Hepatocyte (in vitro differentiated cells): ENCODE measurements at places on chromosomes 11 and 22. TPM values are rescaled to one million over a fixed set of nuclear protein-coding genes. Genes with fewer than 3 reads are reported as not detected.
A peak's percentile ranks its signal among the peaks of the same experiment; 100 is the strongest.

GRCh38 chr11:12043221-12043620 lies 34.8 kb upstream of the DKK3 start:
- H3K27me3 ChIP-seq, result no peaks in the 10 kb centered on the region
- DNase-seq, result no peak
- H3K27ac ChIP-seq, result peak overlapping the region; percentile 83
- peaks cover 9% of the 10 kb centered on the region for H3K4me1 ChIP-seq
- no peaks in the 10 kb centered on the region for H3K36me3 ChIP-seq
- H3K4me3 ChIP-seq, result no peak overlapping the region

DNA sequence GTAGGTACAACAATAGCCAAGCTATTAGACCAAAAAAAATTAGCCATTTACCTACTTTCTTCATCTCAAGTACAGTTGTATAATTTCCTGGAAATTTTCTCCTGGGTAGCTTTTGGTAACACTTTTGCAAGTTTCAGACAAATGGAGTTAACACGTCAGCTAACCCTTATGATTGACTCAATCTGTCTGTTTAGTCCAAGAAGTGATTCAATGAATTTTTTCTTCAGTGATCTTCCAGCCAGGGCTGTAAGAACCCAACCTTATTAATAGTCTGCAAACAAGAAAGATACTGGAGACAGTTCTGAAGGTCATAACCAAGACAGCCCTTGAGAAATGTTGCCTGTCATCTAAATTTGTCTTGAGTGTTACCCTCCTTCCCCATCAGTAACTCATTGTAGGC lies 30.1 kb upstream of the FIBIN start:
- H3K4me1 ChIP-seq, result peaks cover under 1% of the 10 kb centered on the region
- DNase-seq, result no peak
- H3K4me3 ChIP-seq, result no peak overlapping the region
- H3K27me3 ChIP-seq, result no peaks in the 10 kb centered on the region
- H3K27ac ChIP-seq, result no peak overlapping the region

The THAP7 gene
- total RNA-seq, result 26.2 and 38.4 TPM in 2 replicates

The TNNT3 gene
- 19.2 and 20.6 TPM in 2 replicates for total RNA-seq

The TCN1 gene
- total RNA-seq, result 35.6 and 54.1 TPM in 2 replicates

DNA sequence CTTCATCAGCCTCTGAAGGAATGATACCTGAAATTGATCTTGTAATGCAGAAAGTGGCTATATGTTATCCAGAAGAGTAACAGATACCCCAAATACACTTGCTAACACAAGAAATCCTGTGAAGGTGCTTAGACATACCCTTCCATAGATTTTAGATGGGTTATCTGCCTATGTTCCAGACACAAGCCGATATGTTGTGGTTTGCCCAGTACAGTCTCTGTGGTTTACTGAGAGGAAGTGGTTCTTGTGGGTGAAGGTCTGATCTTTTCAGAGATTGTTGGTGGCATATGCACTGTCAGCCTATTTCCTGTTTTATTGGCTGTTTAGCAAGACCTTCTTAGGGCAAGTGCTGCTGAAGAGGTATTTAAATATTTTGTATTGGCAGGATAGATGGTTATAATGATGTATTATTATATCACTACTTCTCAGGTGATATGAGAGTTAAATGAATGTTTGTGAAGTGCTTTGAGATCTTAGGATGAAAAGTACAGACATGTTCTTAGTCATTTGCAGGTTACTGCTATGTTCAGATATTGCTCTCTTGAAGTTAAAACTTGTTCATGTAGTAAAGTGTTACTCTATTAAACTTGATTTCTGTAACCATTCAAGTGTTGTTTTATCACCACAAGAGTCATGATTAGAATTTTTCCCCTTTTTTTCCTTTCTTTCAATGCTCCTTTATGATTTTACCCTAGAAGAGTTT lies 8.2 kb downstream of the ARHGEF12 start:
- no peaks in the 10 kb centered on the region for H3K36me3 ChIP-seq
- no peak overlapping the region for H3K27ac ChIP-seq
- no peak for DNase-seq
- no peaks in the 10 kb centered on the region for H3K27me3 ChIP-seq
- H3K4me1 ChIP-seq, result peaks cover 34% of the 10 kb centered on the region

GRCh38 chr22:24554313-24555164 lies at the start of gene GUCD1:
Gene GUCD1 (minus strand): TSS chr22:24555138. CDS start chr22:24554991, 147 bp downstream.
- H3K36me3 ChIP-seq, result no peaks in the 10 kb centered on the region
- peaks cover 44% of the 10 kb centered on the region for H3K4me1 ChIP-seq
- peak; percentile 59 for DNase-seq
- peak within 1 kb of the TSS; percentile 87 for H3K4me3 ChIP-seq
- peak within 1 kb of the TSS; percentile 97 for H3K27ac ChIP-seq
- H3K27me3 ChIP-seq, result no peaks in the 10 kb centered on the region
